ENCODE measurements at places on chromosomes 2 and 18.

DNA sequence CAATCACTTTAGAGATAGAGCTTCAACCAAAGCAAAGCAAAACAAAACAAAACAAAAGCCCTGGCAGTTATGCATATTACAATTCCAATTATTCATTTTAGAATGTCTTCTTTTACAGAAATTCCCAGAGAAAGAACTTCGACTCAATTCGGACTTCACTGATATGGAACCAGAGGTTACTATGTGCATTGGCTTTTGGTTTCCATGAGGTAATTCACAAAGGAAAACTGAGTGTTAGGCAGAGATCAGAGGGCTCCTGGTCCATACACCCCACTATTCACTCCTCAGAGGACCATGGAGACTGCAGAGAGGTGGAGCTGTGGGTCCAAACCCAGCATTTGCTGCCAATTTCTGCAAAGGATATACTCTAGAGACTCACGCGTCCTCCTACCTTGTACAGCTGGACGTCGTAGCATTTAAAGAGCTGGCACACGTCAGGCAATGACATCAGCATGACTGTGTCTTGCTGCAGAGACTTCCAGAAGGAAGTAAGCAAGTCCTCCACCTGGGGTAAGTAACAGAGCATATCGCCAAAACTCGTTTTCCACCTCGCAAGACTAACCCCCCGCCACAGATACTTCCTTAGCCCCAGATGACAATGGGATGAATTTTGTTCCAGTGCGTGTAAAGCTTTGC lies 31.3 kb upstream of the CREG2 start:
- DNase-seq = no peak

GRCh38 chr2:221231511-221231910 lies 340.6 kb downstream of the EPHA4 start:
- no peak for DNase-seq

- DNase-seq = peak; percentile 90
Measured at GRCh38 chr2:20135631-20136050, 84.2 kb upstream of the LAPTM4A start.

DNA sequence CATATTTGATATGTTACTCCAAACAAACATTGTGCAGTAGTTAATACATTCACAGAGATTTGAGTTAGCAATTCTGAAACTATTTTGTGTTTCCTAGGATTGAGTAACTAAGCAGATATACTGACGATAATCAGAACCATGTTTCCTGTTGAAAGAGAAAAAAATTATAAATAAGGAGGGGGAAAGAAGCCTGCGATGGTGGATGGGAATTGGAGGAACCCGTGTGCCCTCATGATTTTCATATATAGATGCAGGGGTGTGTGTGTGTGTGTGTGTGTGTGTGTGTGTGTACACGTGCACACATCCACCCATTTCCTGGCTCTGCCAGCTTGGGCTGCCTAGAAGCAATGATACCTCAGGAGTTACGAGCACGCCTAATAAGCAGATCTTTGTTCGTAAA lies 56.9 kb downstream of the LPIN2 start:
- DNase-seq = no peak

DNA sequence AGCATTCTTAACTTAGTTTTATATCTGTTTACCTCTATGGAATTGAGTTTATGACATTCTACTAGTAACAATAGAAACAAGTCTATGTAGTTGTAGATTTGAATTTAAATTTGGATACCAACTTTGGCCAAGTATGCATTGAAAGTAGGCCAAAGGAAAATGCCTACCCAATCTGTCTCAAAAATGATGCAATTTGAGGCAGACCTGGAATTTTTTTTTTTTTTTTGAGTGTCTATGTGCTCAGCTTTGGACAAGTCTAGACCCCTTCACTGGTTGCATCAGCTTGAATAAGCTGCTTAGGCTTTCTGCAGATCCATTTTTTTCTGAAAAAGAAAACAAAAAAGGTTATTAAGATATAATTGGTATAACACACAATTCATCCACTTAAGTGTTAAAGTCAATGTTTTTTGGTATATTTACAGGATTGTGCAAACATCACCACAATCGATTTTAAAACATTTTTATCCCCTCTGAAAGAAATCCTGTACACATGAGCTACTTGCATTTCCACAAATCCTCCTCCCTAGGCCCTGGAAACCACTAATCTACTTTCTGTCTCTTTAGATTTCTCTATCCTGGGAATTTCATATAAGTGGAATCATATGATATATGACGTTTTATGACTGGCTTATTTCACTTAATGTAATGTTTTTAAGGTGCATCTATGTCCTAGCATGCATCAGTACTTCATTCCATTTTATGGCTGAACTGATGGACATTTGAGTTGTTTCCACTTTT lies 185.1 kb upstream of the CCDC68 start:
- DNase-seq = no peak

GRCh38 chr2:191270306-191271161 lies 25.3 kb downstream of the MYO1B start:
- no peak for DNase-seq
